ENCODE measurements at places on chromosomes 16 and 17.

- no peak for DNase-seq
Measured at GRCh38 chr17:1933875-1934715, 91.0 kb downstream of the RTN4RL1 start.

DNA sequence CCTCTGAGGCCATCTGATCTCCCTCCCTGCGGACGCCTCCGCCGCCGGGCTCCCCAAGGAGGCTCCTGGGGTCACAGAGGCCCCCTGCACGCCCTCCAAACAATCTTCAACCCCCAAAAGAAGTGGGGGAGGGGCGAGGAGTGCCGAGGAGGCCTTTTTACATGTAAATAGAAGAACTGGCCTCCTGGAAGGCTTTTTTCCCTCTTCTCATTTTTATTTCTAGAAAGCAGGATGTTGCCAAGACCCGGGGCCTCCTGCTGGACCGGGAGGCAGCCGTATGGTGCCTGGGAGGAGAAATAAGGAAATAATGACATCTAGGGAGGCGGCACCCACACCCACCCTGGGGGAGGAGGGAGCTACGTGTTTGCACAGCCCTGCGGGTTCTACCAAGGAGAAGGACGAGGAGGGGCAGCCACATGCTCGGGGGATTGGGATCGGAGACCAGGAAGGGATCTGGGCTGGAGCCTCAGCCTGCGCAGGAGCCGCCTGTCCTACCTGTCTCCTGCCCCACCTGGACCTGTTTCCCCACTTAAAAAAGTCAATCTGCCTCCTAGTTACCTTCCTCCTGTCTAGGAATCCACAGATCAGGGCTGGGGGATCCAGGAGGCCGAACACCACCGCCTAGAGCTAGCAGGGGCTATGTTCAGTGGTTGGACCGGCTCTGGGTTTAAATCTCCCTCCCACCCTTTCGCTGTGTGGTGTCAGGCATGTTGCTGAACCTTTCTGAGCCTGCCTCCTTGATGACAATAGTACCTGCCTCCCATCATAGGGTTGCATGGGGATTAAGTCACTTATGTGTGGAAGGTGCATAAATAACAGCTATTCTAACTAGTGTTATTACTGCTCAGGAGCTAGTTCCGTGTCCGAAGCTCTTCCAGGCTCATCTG, 175.7 kb upstream of the GSE1 start:
- DNase-seq, result no peak

GRCh38 chr17:16381496-16381820, 567 bp downstream of the UBB start:
- DNase-seq, result peak; percentile 26

DNA sequence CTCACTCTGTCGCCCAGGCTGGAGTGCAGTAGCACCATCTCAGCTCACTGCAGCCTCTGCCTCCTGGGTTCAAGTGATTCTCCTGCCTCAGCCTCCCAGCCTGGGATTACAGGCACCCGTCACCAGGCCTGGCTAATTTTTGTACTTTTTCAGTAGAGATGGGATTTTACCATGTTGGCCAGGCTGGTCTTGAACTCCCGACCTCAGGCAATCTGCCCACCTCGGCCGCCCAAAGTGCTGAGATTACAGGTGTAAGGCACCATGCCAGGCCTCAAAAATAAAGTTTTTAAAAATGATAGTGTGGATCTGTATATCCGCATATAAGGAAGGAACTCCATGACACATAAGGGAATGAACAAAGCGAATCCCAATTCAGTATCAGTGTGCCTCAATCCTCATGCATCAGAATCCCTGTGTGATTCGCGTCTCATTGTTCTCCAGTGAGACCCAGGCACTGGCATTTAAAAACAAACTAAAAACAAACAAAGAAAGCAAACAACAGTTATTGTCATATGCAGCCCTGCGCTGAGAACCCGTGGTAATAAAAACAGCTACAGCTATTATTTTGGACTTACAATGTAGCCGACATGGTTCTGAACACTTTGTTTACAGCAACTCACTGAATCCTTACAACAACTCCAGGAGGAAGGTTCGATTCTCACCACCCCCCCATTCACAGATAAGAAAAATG, 54.1 kb upstream of the CREBBP start:
- DNase-seq, result no peak

DNA sequence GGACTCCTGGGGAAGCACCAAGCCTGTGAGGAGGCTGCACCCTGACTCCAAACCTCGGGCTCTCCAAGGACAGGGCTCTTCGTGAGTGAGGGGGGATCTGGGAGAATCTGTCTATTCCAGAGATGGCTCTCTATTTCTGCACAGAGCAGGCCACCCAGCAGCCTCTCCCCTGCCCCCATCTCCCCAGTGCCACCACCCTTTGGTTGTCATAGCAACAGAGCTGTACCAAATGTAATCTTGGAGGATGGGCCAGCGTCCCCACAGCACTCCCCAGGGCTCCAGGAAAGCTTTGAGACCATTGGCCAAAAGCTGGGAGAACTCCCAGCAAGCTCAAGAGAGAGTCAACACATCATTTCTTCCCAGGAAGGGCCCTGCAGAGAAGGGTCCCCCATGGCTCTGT, 49.3 kb downstream of the ABCC12 start:
- DNase-seq, result no peak

Measured in activated CD4-positive, alpha-beta T cell treated with anti-CD3 and anti-CD28 coated beads, Interleukin-2, amount 50 U/mL, for 4 hours (primary cell).